LoVo (cell line): ENCODE measurements at places on chromosomes 5 and 9.

DNA sequence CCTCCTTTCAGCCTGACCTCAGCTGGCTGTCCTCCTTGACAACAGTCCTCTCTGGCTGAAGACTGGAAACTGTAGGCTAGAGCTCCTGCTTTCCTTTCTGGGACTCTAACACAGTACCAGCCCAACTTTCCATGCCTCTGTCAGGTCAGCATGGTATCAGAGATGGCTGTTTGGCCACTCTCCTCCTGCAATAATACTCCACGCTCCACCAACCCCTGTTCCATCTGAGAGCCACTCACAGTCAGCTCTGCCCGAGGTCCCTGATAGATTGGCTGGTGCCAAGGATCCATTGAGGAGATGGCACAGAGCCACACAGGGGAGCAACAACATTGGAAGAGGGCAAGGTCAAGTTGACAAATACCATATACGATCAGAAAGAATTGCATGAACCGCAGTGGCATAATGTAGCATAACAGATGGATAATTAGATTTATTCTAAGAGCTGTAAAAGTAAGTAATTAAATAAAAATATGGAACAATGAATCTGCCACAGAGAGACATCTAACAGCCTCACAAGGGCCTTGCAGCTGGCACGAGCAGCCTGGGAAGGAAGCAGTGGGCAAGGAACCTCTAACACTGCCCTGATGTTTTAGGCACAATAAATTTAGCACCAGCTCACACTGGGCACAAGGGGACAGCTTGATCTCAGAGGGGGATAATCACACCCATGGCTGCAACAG is 94.3 kb upstream of the LRRTM2 start:
- no peak for DNase-seq

GRCh38 chr5:76789991-76790581 is 28.7 kb upstream of the F2RL1 start:
- no peak for DNase-seq

DNA sequence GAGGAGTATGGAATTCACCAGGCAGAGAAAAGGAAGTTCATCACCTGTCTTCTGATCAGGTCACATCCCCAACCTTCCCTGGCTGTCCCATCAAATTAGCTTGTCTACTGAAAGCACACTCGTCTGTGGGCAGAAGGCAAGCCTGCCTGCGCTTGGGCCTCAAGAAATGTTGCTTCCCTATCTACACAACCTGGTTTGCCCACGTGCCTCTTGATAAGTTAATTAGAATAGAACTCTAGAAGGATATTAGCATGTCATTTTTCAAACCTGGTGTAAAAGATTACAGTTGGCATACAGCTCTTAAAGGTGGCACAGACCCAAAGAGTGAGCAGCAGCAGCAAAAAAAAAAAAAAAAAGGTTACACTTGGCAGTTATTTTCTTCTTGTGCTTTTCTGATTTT is 5.1 kb downstream of the TTC23L start:
- DNase-seq = no peak

DNA sequence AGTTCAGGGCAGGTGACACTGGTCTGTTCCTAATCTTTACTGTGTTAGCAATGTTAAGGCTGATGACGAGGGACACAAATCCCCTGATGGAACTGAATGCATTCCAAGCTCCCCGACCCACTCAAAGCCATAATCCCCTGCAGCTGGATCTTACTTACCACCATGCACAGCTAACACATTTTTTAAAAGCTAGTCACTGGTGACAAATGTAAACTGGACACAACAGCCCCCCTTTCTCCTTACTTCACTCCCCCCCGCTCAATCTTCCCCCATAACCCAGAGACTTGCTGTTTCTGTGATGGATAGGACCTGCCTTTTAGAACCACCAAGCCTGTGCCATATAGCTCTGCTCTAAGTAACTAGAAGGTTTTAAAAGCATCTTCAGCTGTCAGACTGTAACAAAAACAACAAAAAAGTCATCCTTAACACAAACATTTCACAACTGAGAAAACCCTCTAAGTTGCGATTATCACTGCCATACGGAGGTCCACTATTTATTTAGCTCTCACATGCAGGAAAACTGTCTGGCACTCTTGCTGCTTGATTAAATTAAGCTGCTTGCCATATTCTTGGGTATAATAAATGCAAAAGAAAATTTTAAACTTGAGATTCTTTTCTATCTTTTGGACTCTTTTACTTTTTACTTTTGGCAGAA is 44.4 kb downstream of the BNC2 start:
- DNase-seq = no peak

- no peak for DNase-seq
These were observed 1498.8 kb downstream of the MAT2B start for GRCh38 chr5:165004175-165004574.

DNA sequence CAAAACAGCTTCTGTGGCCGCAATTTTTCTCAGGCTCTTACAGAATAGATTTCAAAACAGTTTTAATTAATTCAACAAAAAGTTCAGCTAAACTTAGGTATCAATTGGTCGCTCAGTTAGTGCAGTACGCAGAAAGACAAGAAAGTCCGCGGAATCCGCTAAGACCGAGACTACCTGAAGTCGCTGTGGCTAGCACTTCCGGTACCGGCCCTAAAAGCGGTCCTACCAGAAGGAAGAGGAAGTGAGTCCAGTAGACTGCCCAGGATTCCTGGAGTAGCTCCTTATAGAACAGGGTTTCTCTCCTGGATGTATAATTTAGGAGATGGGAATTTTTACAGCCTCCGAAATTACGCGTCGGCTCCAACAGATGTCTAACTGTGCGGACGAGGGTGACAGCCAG is 16.6 kb upstream of the PCDHB2 start:
- no peak for DNase-seq

GRCh38 chr5:3320317-3320875 is 275.2 kb upstream of the IRX1 start:
- DNase-seq = no peak

DNA sequence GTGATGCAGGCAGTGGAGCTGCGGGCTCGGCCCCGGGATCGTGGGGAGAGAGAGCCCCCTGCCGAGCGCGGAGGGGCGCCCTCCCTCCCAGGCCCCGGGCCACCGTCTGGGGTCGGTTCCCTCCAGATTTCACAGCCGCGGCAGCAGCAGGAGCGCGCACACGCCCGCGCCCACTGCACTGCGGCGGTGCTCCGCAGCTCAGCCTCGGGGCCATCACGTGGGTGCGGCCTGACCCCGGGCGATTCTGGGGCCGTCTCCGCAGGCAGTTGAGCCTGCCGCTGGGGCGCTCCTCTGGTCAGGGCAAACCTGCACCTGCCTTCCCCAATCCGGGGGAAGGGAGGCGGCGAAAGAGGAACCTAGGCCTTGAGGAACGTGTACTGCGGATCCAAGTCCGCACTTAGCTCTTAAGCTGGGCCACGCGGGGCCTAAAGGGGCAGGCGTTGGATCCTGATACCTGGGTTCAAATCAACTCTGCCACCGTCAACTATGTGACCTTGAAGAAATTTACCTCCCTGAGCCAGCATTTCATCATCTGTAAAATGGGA is 9.4 kb upstream of the DELE1 start:
- DNase-seq = no peak

GRCh38 chr5:142360051-142360498 is 35.3 kb upstream of the SPRY4 start:
- no peak for DNase-seq

- no peak for DNase-seq
These were observed 169.6 kb downstream of the MELK start for GRCh38 chr9:36742264-36742663.

GRCh38 chr5:138895918-138896317 is 20.8 kb upstream of the LRRTM2 start:
- DNase-seq = no peak

DNA sequence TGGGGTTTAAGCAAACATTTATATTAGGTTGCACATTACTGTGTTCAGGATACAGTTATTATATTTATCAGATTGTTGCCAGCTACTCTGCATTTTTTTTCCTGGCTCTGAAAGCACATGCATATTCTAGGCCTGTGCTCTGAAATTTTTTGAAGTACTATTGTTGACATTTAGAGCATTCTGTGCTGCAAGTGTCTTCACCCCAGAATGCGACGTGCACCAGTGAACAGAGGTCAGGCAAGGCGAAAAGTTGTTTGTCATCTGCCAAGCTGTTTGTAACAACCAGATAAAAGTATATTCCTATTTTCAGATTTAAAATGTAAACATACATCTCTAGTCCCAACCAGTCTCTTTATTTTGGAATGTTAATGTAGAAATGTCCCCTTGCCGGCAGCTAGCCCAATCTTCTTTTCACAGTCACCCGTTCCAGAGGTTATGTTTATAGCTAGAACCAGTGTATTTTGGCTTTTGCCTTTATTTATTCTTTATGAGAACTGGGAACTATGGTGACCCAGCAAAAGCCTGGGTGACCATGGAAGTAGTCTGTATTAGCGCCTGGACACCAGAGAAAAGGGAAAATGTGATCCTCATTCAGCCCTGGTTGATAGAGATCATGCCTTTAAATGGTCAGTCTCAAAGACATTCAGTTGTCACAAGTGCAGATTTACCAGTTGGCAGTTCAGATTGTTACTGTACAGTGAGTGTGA is 84.6 kb downstream of the NDUFAF2 start:
- DNase-seq = no peak
